ENCODE measurements at places on chromosomes 2 and 18. TPM values are rescaled to one million over a fixed set of nuclear protein-coding genes. Genes with fewer than 3 reads are reported as not detected.

Gene POTEI
- not detected for polyA plus RNA-seq

Gene CDH7
- not detected for polyA plus RNA-seq

Gene DAPL1
- polyA plus RNA-seq: not detected

Gene FN1
- not detected for polyA plus RNA-seq

Gene CCDC178
- not detected for polyA plus RNA-seq

Gene POMC
- 8.2 TPM for polyA plus RNA-seq

Gene HOXD12
- polyA plus RNA-seq: not detected

Gene DNAJC5G
- not detected for polyA plus RNA-seq

Gene NCK2
- 62.3 TPM for polyA plus RNA-seq

Gene DIPK1C
- not detected for polyA plus RNA-seq

Gene RGPD8
- polyA plus RNA-seq: 1.9 TPM

Gene TCF7L1
- polyA plus RNA-seq: 0.10 TPM

Gene LYPD6B
- not detected for polyA plus RNA-seq

Gene SLC40A1
- 25.3 TPM for polyA plus RNA-seq

Gene SPP2
- polyA plus RNA-seq: not detected

Gene IL36A
- polyA plus RNA-seq: not detected

Gene AMER3
- polyA plus RNA-seq: not detected

Gene THAP4
- 39.2 TPM for polyA plus RNA-seq

Gene CRYGD
- polyA plus RNA-seq: not detected

Gene SLC38A11
- not detected for polyA plus RNA-seq

Gene TYW5
- 4.0 TPM for polyA plus RNA-seq

Gene TUBA4B
- not detected for polyA plus RNA-seq

Gene ABCG5
- polyA plus RNA-seq: not detected

Gene RGPD6
- polyA plus RNA-seq: 2.0 TPM

Gene ATP8B1
- polyA plus RNA-seq: 0.20 TPM

Gene STARD6
- polyA plus RNA-seq: 0.55 TPM

Gene EFEMP1
- polyA plus RNA-seq: not detected

Gene ALPI
- not detected for polyA plus RNA-seq

Gene CDCA7
- 20.0 TPM for polyA plus RNA-seq

Gene PTPRN
- polyA plus RNA-seq: not detected

Gene ELAC1
- polyA plus RNA-seq: 20.6 TPM

All from CD4-positive, CD25-positive, alpha-beta regulatory T cell (primary cell).